ENCODE measurements at places on chromosomes 12 and 14. TPM values are rescaled to one million over a fixed set of nuclear protein-coding genes. Genes with fewer than 3 reads are reported as not detected.

DNA sequence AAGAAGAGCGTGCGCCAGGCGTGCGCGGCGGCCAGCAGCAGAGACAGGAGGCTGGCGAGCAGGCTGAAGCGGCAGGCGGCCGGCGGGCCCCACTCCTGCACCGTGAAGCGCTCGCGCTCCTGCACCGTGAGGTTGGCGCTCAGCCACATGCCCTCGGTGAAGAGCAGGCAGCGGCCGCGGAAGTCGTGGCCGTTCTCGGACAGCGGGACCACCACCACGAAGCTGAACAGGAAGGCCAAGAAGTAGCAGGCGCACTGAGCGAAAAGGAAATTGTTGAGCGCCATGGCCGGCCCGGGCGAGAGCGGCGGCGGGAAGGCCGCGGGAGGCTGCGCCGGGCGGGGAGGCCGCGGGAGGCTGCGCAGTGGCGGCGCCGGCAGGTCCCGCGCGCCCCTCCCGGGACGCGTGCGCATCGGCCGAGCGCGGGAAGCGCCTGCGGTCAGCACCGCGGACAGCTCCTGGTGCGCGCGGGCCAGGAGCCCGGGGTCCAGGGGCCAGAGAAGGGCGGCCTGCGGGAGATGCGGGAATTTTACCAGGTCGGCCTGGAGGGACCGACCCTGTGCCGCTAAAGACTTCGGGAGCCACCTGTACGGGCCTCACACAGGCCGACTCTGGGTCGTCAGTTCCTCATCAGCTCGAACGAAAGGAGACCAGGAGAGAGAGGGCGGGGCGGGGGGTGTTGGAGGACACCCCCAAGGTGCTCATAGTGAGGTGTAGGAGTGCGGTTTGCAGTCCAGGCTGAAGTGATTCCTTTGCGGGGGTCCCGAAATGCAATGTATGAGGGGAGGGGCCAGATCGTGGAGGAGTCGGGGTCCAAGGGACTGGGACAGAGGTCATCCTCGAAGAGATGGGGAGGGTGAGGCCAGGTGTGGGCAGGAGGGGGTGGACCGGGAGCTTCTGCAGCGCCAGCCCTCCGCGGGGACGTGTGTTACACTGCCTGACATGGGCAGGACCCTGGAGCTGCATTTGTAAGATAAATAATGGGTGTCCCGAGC lies at the start of gene TMEM179:
Gene TMEM179, minus strand, starts transcription at position 315 of the 992 bp plus-strand sequence. Its CDS starts 31 bp downstream, at position 284.
- peak within 1 kb of the TSS; percentile 73 for H3K4me3 ChIP-seq
- H3K27ac ChIP-seq = no peak within 1 kb of the TSS
- H3K27me3 ChIP-seq = peaks cover 46% of the 10 kb centered on the region
- DNase-seq = peak; percentile 91
- no peaks in the 10 kb centered on the region for H3K4me1 ChIP-seq

- H3K4me1 ChIP-seq = no peaks in the 10 kb centered on the region
- no peaks in the 10 kb centered on the region for H3K27me3 ChIP-seq
- DNase-seq = no peak
- H3K27ac ChIP-seq = no peak overlapping the region
- no peak overlapping the region for H3K4me3 ChIP-seq
Observed at GRCh38 chr12:19885093-19885812, 446.0 kb downstream of the AEBP2 start.

GRCh38 chr14:20998674-20999366 lies at the start of gene SLC39A2:
Gene SLC39A2 (plus strand): TSS chr14:20999293. CDS start chr14:20999447, 154 bp downstream.
- no peaks in the 10 kb centered on the region for H3K27me3 ChIP-seq
- H3K4me1 ChIP-seq = peaks cover 4% of the 10 kb centered on the region

- no peak overlapping the region for H3K27ac ChIP-seq
- H3K4me1 ChIP-seq = no peaks in the 10 kb centered on the region
- no peaks in the 10 kb centered on the region for H3K36me3 ChIP-seq
- peak; percentile 94 for DNase-seq
- no peaks in the 10 kb centered on the region for H3K27me3 ChIP-seq
- H3K4me3 ChIP-seq = no peak overlapping the region
Observed at GRCh38 chr12:96061864-96062453, 26.6 kb upstream of the LTA4H start.

DNA sequence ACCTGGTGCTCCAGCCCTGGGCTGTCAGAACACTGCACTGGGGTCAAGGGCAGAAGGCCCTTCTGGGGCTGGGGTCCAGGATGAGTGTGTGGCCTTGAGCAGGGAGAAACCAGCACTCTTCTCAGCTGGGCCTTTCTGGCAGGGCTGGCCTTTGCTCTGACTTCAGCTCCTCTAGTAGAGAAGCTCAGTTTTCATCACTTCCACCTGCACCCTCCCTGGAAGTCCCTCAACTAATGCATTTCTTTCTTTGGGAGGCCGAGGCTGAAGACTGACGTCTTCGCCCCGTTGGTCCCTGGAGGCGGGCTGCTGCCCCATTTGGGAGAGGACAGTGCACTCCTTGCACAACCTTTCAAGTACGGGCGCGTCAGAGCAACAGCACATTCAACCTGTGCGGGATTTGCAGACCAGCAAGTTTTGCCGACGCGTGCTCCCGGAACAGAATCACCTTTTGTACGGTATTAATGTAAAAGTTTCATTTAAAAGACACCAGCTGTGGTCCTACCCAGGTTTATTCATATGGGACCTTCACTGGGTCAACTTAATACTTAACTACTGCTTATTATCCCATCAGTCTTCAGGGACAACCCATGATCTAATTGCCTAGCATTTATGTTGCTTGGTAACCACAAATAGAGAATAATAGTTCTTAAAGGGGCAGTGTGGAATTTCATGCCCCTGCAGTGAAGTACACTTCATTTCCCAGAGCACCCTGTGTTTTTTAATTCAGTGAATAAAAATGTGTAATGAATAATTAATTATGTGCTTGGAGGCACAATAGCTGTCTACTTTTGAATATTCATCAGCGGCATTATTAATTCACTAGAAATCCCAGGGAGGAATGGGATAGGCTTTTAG lies 134.8 kb upstream of the VRK1 start:
- DNase-seq = no peak
- no peak overlapping the region for H3K4me3 ChIP-seq
- no peaks in the 10 kb centered on the region for H3K36me3 ChIP-seq
- peak overlapping the region; percentile 47 for H3K27ac ChIP-seq
- H3K4me1 ChIP-seq = peaks cover 10% of the 10 kb centered on the region

GRCh38 chr14:93975791-93976476 lies 436 bp downstream of the ASB2 start:
- H3K4me1 ChIP-seq = no peaks in the 10 kb centered on the region
- no peak overlapping the region for H3K27ac ChIP-seq
- no peaks in the 10 kb centered on the region for H3K27me3 ChIP-seq
- no peak overlapping the region for H3K4me3 ChIP-seq
- H3K36me3 ChIP-seq = no peaks in the 10 kb centered on the region

GRCh38 chr14:68506645-68507419 lies 286.0 kb downstream of the ZFP36L1 start:
- no peaks in the 10 kb centered on the region for H3K4me1 ChIP-seq
- no peaks in the 10 kb centered on the region for H3K36me3 ChIP-seq
- no peaks in the 10 kb centered on the region for H3K27me3 ChIP-seq

Gene NELL2
- 5.5 TPM for total RNA-seq
